ENCODE measurements at places on chromosomes 1 and 21. TPM values are rescaled to one million over a fixed set of nuclear protein-coding genes. Genes with fewer than 3 reads are reported as not detected.

GRCh38 chr1:3065396-3065795 is 3.6 kb upstream of the PRDM16 start:
- DNase-seq: no peak

DNA sequence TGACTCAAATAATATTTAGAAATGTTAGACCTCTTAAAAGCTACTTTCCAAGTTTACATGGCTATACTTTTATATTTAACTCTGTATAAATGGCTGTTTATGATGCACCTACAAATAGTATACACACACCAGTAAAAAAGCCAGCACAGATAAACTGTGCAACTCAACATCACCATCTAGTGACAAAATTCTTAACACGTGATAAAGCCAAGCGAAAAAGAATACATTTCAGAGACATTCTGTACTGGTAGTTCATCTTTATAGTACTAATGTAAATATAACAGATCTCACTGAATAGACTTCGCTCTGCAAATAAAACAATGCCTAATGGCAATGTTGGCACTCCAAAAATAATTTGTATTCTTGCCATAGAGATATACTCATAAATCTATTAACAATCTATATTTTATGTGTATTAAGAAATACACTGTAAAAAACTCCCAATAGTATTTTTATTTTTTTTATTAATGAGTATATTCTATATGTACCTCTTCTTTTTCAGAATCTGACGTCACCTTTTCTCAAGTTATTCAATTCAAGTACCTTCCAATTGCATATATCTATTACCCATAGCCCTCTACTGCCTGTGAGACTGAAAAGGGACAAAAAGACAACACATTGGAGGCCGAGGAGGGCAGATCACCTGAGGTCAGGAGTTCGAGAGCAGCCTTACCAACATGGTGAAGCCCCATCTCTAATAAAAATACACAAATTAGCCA is 100.2 kb downstream of the DPYD start:
- DNase-seq: no peak

RBP7 gene
- 7.6 TPM for total RNA-seq

FNDC7 gene
- total RNA-seq: not detected

COL11A1 gene
- total RNA-seq: 8.4 TPM

DNA sequence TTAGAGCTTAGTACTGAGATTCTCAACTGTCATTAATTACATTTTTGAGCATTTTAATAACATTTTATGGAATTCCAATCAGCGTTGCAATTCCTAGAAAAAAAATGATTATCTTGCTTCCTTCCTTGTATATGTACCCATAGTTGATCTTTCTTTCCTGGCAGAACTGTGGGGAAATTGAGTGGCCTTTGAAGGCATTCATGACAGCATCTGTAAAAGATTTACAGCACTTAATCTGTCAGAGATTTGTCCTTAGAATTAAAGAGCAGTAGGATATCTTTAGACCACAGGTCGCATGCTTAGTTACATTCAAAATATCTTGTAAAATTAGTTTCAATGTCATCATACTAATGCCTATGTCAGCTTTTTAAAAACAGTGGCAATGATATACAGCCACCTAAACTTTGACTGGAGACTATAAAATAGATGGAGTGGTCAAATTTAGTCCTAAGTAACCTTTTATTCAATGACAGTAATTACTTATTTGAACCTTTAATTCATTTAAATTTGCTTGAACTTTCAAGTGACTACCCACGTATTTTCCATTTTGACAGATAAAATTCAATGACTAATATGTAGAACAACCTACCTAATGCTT is 692.0 kb downstream of the NCAM2 start:
- no peak for DNase-seq

GNG4 gene
- total RNA-seq: 0.69 TPM

GRCh38 chr1:111739925-111740765 is 950 bp upstream of the INKA2 start:
- DNase-seq: peak; percentile 94

- no peak for DNase-seq
Observed at GRCh38 chr1:110133436-110133835, 16.9 kb upstream of the SLC6A17 start.

DNA sequence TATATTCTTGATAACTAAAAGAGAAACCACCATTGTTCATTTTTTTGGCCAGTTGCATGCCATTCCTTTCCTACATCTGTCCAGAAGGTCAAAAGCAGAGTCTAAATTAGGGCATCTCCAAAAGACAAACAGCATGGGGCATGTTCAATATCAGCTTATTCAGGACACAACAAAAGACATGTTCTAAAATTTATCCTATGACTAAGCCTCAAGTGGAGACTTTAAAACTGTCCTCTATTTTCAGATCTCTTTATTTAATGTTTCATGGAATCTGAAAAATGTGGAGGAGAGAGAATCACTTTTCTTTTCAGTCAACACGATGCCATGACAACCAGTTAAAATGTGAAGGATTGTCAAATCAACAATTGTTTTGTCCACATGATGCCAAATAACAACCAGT is 303.4 kb upstream of the PRMT6 start:
- DNase-seq: no peak

AUNIP gene
- total RNA-seq: not detected

- no peak for DNase-seq
Observed at GRCh38 chr21:40647706-40648105, 199.3 kb downstream of the DSCAM start.

DNA sequence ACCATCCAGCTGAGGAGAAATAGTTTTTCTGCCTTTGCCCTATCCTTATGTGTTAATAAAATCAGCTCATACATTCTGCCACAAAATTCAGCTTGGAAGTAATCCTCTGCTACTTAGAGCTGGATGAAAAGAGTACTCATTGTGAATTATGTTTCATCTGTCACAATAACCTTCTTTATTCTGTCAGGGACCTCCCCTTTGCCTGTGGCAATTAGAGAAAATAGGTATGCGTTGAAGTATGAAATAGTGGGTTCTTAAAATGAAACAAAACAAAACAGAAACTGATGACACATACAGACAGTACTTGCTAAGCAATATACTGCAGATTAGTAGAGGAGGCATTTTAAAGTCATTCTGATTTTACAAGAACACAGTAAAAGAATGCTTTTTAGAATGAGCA is 578.5 kb downstream of the USP25 start:
- no peak for DNase-seq

KLF17 gene
- total RNA-seq: 0.16 TPM

- DNase-seq: no peak
Observed at GRCh38 chr1:211114446-211114845, 19.5 kb downstream of the KCNH1 start.

DNA sequence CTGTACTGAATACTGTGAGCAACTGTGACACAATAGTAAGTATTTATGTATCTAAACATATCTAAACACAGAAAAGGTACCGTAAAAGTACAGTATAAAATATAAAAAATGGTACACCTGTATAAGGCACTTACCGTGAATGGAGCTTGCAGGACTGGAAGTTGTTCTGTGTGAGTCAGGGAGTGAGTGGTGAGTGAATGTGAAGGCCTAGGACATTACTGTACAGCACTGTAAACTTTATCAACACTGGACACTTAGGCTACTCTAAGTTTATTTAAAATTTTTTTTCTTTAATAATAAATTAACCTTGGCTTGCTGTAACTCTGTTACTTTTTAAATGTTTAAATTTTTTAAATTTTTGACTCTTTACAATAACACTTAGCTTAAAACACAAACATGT is 24.5 kb upstream of the SHCBP1L start:
- no peak for DNase-seq

DNA sequence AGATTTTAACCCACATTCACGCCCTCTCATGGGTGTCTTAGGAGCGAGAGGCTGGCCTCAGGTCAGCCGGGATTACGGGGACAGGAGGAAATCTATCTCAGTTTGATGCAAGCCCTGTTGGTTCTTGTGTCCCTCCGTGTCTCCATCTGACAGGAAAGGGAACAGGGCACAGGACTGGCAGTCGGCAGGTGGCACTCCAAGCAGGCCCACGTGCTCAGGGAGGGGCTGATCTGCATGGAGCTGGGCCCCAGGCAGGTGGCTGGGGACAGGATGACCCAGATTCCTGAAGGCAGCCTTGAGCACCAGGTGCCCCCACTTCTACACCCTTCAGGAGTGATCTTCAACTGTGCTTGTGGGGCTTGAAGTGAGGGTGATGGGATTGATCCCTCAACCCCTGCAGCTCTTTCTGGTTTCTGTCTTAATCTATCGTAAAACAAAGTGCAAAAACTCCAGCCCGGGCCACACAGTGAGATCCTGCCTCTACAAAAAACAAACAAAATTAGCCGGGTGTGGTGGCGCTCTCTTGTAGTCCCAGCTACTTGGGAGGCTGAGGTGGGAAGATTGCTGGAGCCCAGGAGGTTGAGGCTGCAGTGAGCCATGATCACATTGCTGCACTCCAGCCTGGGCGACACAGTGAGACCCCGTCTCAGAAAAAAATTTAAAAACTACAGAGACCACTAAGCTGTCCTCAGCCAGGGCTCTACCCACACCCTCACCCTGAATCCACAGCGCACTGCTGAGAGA is 8.3 kb downstream of the PLEKHG5 start:
- no peak for DNase-seq

GRCh38 chr1:65360648-65361047 is 51.3 kb downstream of the DNAJC6 start:
- DNase-seq: no peak

GRCh38 chr1:204088596-204088995 is 15.7 kb downstream of the SOX13 start:
- DNase-seq: peak; percentile 57

GRCh38 chr1:101233495-101233894 is 3.3 kb upstream of the S1PR1 start:
- DNase-seq: no peak
